ENCODE measurements at places on chromosomes 6 and 20. TPM values are rescaled to one million over a fixed set of nuclear protein-coding genes. Genes with fewer than 3 reads are reported as not detected.

Gene TRIM40
- not detected for total RNA-seq

Gene OR2B6
- total RNA-seq: not detected

Gene PI16
- total RNA-seq: not detected

Gene ECT2L
- total RNA-seq: not detected

Gene C4A
- total RNA-seq: 10.1 TPM

Gene HLA-DRB5
- total RNA-seq: not detected

Gene SLC16A10
- total RNA-seq: 6.2 TPM

Gene RNF5
- total RNA-seq: 60.2 TPM

Gene POU5F1
- total RNA-seq: not detected

Gene WFDC10B
- total RNA-seq: not detected

Gene BTN1A1
- not detected for total RNA-seq

Gene TFAP2C
- 4.0 TPM for total RNA-seq

Gene HSPA1L
- 1.5 TPM for total RNA-seq

Gene OLIG3
- 0.14 TPM for total RNA-seq

Gene DZANK1
- 8.0 TPM for total RNA-seq

Gene SNAI1
- 12.9 TPM for total RNA-seq

Gene PPP1R14C
- 7.3 TPM for total RNA-seq

Gene ATP6V1G2
- total RNA-seq: 3.3 TPM

Gene EPHA7
- total RNA-seq: 35.8 TPM

Gene FOXQ1
- not detected for total RNA-seq

Gene BPIFB1
- total RNA-seq: not detected

Gene GPLD1
- 4.7 TPM for total RNA-seq

Gene DEF6
- 1.8 TPM for total RNA-seq

Gene HUS1B
- 0.59 TPM for total RNA-seq

Data from neural crest cell (in vitro differentiated cells).